ENCODE measurements at places on chromosomes 3 and 15.

DNA sequence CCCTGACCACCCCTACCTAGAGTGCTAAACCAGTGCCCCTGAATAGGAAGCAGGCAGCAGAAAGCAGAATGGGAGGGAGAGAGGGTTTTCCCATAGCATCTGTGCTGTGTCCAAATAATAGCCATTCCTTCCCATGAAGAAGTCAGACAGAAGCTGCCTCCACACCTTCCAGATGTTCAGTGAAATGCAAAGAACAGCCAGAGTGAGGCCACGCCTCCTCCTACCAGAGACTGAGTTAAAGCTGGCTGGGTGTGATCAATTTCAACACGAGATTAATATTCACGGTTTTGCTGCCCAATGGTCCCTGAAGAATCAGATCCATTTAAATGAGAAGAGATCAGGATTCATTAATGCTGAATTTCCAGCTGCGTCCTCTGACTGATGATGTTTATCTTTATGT is 111.8 kb downstream of the SRGAP3 start:
- no peak for DNase-seq

DNA sequence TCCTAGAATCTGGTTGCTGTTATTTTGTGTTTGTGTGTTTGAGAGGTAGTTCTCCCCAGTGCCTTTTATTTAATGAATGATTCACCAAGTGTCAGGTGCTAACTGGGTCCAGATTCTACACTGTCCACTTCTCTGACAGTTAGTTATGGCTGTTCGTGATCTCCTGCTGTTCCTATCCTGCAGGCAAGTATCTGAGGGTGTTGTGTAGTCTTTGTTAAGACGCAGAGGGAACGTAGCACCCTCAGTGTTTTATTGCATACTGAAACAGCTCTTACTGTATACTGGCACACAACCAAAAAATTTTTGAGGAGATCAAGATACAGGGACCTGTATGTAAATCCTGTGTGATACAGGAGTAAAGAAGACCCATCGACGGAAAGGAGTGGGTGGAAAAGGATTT is 1271.3 kb downstream of the ROBO1 start:
- no peak for DNase-seq

- peak; percentile 67 for DNase-seq
These were observed 3.8 kb downstream of the HEG1 start for GRCh38 chr3:125051715-125052581.

GRCh38 chr3:110459021-110459420 is 612.6 kb upstream of the NECTIN3 start:
- DNase-seq = no peak

- no peak for DNase-seq
These were observed 237.0 kb downstream of the UACA start for GRCh38 chr15:70526221-70526973.

GRCh38 chr3:123878807-123879206 is 5.3 kb downstream of the MYLK start:
- DNase-seq = no peak

DNA sequence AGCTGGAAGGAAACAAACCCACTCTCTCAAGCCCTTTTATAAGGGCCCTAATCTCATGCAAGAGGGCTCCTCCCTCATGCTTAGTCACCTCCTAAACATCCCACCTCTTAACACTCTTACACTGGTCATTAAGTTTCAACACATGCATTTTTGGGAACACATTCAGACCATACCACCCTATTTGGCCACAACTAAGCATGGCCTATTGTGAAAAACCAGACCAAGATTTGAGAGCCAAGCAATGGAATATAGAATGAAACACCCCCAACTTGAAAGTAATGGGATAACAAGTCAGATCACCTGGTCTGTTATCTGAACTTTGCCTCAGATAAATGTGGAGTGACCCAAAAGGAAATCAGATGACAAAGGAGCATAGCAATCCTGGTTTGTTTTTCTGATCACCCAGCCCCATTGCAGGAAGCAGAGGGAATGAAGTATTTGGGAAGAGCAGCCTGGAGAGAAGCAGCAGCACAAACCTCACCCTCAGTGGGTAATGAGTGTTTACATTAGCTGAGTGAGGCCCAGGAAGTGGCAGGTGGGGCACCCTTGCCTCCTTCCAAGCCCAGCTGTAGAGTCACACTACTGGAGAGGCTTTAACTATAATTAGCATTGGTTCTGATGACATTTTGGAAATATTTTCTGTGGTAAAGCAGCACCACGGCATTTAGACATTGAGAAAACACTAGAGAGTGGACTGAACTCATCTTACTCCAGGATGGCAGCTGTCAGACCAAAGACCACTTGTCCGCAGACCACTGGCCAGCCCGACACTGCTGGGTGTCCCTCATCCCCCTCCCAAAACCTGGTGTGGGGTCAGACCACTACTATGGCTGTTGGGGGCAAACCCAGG is 48.8 kb upstream of the PRTG start:
- DNase-seq = no peak

GRCh38 chr3:21372316-21372715 is 378.7 kb downstream of the ZNF385D start:
- DNase-seq = no peak

DNA sequence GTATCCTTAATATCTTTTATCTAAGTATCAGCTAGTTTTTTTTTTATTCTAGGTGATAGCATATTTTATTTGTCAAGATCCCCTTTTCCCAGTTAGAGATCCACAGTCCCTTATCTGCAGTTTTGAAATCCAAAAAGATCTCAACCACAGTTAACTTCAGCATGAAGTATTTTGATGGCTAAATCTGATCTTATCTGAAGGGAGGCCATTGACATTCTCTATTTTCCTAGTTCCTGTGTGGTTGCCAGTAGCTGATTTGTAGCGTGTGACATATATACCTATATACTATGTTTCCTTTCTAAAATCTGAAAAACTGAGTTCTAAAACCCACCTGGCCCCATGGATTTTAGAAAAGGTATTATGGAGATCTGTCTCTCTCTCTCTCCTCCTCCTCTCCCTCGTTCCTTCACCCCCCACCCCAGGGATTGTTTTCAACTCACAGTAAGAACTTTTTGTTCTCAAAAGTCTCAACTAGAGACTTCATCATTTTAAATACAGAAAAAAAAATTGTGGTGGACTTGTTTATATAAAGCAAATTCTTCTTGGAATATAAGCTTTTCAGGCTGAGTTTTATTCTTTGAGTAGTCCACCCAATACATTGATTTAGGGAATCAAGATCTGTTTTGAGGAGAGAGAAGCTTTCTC is 12.3 kb downstream of the TCF12 start:
- no peak for DNase-seq

DNA sequence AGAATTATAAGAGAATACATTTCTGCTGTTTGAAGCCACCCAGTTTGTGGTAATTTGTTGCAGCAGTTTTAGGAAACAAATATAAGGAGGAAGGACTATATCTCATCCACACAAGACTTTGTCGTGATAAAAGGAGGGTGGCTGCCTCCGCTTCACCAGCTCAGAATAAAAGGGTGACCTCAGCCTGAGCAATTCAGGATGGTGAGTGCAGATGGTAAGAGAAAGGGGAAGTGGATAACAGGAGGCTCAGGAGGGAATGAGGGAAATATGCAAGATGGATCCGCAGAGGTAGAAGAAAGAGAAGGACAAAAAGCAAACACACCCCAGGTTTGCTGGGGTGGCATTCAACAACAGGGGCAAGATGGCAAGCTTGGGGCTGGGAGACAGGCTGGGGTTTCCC is 108.1 kb upstream of the TNFAIP8L3 start:
- no peak for DNase-seq

DNA sequence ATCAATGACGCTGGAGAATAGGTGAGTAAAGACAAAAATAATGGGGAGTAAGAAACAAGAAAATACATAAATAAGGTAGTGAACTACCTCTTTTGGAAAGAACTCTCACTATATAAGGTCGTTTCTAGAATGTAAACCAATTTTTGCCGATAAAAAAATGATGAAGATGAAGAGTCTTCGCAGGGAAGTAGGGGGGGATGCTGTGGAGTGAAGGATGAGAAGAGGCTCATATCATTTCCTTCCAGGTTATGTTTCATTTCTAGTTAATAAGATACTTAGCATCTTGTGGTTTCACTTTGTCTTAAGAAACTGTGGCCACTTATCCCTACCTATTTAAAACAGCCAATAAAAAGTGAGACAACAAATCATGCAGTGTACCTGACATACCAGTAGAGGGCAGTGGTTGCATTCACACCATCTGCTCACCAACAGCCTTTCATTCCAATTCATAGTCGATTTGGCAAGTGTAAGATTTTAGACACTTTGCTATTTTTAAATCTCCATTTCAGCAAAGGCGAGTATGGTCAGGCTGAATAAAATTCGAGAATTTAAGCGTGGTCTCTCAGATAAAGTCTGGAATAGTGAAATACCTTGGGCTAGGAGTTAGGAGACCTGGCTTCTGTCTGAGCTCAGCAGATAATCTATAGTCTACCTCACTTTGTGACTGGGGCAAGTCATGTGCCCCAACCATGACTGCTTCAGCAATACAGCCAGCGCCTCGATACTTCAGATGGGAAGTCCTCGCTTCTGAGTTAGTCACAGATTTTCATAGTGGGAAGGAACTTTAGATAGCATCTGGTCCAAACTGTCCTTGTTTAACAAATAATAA is 28.9 kb upstream of the ICE2 start:
- DNase-seq = peak; percentile 31

- DNase-seq = no peak
These were observed 627.0 kb upstream of the TBL1XR1 start for GRCh38 chr3:177824190-177824786.

GRCh38 chr15:88717382-88718031 is 78.7 kb downstream of the ISG20 start:
- DNase-seq = no peak

- DNase-seq = no peak
These were observed 266.6 kb upstream of the ICE2 start for GRCh38 chr15:60745469-60746061.

DNA sequence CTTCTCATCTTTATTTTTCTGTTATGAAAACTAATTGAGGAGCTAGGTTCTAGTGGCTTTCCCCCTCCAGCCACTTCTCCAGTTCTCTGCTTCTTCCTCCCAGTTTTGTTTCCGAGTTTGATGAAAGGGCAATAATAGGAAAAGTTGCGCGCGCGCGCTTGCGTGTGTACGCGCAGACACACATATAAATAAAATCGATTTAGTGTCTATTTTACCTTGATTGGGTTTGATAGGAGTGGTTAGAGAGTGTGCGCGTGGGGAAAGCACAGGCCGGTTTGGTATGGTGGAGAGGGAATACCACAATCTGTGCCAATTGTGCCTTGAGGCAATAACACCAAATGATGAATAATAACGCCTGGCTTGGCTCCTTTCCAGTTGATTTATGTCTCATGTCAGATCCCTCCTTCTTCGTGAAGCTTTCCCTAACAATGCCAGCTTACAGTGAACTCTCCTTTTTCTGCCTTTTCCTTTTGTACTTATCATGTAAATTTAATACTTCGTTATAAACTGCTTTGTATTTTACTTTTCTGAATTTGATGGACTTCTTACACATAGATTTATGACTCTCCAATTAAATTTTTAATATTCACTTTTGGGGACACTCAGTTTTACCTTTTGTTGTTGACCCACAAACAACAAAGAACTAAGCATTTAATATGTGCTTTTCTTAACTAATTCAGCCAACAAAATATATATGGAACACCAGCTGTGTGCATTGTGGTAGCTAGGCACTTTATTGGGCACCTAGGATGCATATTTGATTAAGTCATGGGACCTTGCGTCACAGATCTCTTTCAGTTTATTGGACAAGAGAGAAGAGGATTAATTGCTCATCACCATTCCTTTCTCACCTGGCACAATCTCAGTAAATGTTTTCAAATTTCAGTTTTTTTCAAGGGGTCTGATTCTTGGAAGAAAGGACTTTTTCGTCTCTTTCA is 1.7 kb downstream of the TIPARP start:
- peak; percentile 9 for DNase-seq

DNA sequence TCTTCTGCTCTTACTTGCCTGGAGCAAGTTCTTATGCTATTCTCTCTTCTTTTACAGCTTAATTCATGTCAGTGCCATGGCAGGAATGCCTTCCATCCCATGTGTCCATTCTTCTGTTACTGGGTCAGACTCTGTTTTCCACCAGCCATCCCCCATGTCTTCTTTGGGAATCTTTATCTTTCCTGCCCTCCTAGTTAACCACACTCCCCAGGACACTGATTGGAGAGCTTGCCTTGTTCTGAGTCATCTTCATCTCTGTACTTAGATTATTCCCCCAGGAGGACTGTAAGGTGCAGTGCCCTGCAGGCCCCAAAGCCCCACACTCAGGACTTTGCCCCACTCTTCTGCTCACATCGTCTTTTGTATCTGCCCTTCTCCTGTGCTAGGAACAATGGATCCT is 3.6 kb downstream of the ABHD17C start:
- DNase-seq = no peak

DNA sequence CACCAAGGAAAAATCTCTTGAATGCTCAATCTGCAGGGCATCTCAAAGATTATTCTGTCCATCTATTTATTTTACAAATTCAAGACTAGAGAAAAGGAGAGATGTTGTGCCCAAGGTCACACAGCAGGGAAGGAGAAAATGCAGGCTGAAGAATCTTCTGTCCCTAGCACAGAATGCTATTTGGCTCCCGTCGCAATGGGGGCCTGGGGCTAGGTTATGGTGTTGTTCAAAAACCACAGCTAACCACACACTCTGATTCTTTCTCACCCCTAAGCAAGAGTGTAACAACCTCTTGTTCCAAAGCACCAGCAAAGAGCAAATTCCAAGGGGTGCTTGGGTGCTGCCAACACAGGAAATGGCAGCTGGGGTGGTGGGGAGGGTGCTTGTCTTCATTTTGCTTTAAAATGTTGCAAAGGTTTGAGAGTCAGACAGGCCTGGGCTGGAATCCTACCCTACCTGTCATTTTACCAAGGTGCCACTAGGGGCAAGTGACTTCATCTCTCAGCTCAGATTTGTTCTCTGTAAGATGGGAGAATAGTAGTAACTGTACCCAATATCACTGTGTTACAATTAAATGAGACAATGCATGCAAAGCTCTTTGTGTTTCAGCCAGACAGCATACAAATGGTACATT is 112.5 kb downstream of the ADAMTS9 start:
- DNase-seq = no peak

GRCh38 chr15:91182101-91182500 is 82.0 kb downstream of the SV2B start:
- DNase-seq = no peak

DNA sequence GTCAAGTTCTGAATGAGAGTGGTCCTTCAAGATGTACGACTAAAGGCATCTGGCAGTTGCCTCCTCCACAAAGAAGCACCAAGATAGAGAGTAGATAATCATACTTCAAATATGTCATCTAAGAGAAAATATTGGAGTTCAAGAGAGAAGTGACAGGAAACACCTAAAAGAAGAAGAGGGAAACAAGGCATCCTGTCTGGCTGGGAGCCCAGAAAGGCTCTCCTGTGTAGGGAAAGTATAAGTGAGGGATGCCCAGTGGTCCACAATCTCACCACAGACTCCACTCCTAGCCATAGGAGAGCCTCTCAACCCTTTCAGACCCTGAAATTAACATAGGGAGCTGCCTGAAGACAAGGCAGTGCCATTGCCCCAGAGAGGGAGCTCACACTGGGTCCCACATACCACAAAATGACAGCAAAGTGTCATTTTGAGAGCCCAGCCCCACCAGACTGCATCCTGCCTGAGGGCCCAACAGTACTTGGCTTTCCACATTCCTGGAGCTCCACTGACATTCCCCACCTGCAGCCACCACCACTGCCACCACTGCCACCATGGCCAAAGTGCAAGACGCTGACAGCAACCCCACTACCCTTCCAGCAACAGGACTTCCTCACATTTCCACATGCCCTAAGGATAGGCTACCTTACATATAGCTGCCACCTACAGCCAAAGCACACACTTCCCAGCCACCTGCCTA is 210.6 kb downstream of the ATP8B4 start:
- no peak for DNase-seq

GRCh38 chr3:132595014-132595413 is 2.1 kb upstream of the ACKR4 start:
- no peak for DNase-seq

GRCh38 chr3:100634493-100635272 is 25.3 kb downstream of the ADGRG7 start:
- DNase-seq = no peak

Measured in activated CD8-positive, alpha-beta memory T cell treated with anti-CD3 and anti-CD28 coated beads for 4 hours (primary cell).